Left cardiac atrium (tissue), 4 donors: ENCODE measurements at places on chromosomes 3 and 15.
A peak's percentile ranks its signal among the peaks of the same experiment; 100 is the strongest.

DNA sequence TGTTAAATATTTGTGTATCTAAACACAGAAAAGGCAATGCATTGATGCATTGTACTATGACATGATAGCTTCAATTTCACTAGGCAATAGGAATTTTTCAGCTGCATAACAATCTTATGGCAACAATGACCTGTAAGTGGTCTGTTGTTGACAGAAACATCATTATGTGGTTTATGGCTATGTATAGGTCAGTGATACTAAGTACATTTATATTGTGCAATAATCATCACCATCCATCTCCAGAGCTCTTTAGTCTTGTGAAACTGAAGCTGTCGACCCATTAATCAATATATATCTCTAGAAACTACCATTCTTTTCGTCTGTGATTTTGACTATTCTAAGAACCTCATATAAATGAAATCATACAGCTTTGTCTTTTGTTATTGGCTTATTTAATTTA is 200.1 kb upstream of the ZNF717 start:
- no peak for DNase-seq

GRCh38 chr15:25714538-25714840 is 148.6 kb downstream of the ATP10A start:
- no peak for DNase-seq

- DNase-seq = no peak
Observed at GRCh38 chr3:187957582-187957981, 196.4 kb upstream of the LPP start.

GRCh38 chr3:183265157-183265642 is 12.1 kb downstream of the B3GNT5 start:
- peak; percentile 35 for DNase-seq
